T-helper 9 cell (primary cell): ENCODE measurements at places on chromosomes 3 and 15.

DNA sequence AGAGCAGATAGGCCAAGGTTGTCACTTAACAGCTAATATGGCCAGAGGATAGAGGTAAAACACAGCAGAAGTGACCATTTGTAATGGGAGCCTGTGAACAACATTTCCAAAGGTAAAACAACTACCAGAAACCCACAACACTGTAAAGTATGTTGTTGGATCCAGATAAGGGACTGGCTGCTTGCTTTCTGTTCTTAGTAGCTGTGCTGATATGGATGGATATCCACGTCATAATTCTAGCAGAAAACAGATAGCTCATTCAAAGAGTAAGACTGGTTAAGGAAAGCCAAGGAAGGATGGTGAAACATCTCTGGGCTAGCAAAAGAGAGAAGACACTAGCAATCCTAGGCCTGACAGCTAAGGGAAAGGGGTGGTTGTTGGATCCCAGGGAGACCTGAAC is 36.9 kb upstream of the SPRED1 start:
- no peak for DNase-seq

DNA sequence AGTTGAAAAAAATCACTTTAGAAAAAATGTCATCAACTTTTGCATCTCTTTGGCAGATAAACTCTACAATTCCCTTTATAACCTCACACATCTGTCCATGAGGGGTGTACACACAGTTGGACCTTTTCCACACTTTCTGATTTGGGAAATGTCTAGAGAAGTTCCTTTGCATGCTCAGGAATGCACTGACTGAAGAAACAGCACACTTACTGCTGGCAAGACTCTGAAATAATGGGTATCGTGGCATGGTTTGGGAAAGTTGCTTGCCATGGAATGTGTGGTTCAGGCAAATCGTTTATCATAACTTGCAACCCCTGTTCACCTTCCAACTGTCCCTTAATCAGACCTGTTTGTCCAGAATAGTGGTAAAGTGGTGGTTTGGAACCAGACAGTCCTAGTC is 135.3 kb upstream of the TGFBR2 start:
- DNase-seq = no peak

DNA sequence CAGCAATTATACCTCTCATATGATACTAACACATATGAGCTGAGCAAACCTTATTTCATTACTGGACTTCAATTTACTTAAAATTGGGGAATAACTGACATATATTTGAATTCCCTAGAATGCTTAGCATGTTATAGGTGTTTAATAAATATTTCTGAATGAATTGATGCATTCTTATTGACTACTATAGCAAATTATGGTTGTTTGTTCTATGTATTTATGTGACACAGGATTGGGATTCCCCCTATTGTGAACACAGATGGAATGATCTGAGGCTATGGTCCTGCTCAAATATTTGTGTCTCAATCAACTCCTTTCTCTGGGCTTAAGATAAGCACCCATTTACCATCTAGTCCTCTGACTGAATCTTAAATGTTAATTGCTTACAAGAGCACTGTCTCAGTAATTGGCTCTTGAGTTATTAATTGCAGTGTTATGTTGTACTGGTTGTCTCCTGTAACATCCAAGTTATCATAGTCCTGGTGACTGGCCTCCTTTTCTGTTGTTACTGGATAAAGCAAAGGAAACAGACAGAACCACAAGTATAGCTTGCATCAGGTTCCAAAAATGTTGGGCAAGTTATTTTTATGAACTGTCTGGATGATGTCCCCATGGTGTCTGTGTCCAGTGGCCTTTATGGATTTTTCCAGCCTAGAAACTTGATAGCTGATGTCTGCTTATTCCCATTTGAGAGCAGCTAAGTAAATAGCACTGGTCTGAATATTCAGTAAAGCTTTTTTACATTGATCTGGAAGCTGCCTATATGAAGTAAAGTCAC is 2.3 kb upstream of the UACA start:
- no peak for DNase-seq

DNA sequence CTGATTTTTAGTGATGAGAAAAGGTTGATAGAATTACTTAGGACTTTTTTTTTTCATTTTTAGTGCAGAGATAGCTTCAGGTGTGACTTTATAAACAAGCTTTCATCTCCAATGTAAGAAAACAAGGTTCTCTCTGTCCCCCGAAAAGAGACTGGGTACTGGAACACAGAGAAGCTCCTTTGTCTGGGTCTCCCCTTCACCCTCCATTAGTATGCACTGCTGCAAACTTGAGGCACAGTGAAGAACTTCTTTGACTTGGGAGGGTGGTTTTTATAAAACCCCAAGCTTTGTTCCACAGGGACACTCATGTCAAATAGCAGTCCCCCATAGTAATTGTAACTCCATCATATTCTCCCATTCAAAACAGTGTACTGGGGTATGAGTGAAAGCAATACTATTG is 93.5 kb upstream of the SOX2 start:
- no peak for DNase-seq

DNA sequence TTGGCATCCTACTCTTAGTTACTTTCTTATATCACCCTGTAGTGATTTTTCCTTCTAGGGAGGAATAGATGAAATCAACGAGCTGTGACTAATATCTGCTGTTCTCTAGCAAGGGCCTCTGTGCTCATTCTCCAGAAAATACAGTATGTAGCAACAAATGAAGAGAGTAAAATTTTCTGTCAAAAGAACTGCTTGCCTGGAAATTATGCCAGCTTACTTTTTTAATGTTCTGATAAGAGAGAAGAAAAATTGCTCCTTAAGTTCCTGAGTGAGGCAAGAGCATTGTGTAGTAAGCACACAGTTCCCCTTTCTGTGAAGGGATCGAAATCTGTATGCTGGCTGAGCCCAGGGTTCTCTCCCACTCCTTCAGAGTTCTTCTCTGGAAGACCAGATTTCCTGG is 51.4 kb upstream of the GK5 start:
- DNase-seq = no peak
